Astrocyte (in vitro differentiated cells and primary cell): ENCODE measurements at places on chromosomes 1 and 21. TPM values are rescaled to one million over a fixed set of nuclear protein-coding genes. Genes with fewer than 3 reads are reported as not detected.
A peak's percentile ranks its signal among the peaks of the same experiment; 100 is the strongest.

GRCh38 chr1:86998280-86998679 is 83.8 kb downstream of the HS2ST1 start:
- H3K4me1 ChIP-seq = no peaks in the 10 kb centered on the region
- H3K36me3 ChIP-seq = no peaks in the 10 kb centered on the region
- DNase-seq = no peak
- H3K27ac ChIP-seq = no peak overlapping the region
- H3K4me3 ChIP-seq = no peak overlapping the region

GRCh38 chr1:28668956-28669723 is 556 bp downstream of the GMEB1 start:
- DNase-seq = peak; percentile 15
- peaks cover 12% of the 10 kb centered on the region for H3K4me1 ChIP-seq
- H3K27me3 ChIP-seq = no peaks in the 10 kb centered on the region
- H3K36me3 ChIP-seq = no peaks in the 10 kb centered on the region
- H3K27ac ChIP-seq = peak overlapping the region; percentile 95

- no peak overlapping the region for H3K4me3 ChIP-seq
- peaks cover 15% of the 10 kb centered on the region for H3K4me1 ChIP-seq
- no peaks in the 10 kb centered on the region for H3K27me3 ChIP-seq
- H3K27ac ChIP-seq = peak overlapping the region; percentile 67
Measured at GRCh38 chr21:42991992-42992740, 17.8 kb downstream of the PKNOX1 start.

- peaks cover 20% of the 10 kb centered on the region for H3K4me1 ChIP-seq
- no peak for DNase-seq
- no peak overlapping the region for H3K4me3 ChIP-seq
- no peaks in the 10 kb centered on the region for H3K36me3 ChIP-seq
Measured at GRCh38 chr1:20731057-20731991, 1.2 kb downstream of the SH2D5 start.

Gene TNFRSF18
- 0.65 and 0.66 TPM in 2 replicates for total RNA-seq

Gene PTPRU
- total RNA-seq = 36.6 and 47.2 TPM in 2 replicates

DNA sequence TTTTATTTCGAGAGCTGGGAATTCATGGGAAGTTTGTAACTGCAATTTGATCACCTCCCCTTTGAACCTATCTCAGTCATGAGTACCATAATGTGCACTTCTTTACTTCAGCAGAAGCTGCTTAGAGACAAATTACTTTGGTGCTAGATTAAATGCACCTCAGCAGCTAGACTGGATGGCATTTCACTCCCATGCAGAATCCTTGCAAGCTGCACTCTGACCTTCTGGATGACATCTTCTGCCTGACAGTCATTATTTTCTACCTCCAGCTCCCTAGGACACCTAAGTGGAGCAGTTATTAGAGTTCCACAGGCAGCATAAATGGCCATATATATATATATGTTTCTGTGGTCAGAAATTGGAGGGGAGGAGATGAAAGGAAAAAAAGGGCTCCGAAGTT is 366.0 kb upstream of the TMPRSS15 start:
- H3K27ac ChIP-seq = no peak overlapping the region
- H3K36me3 ChIP-seq = no peaks in the 10 kb centered on the region
- H3K4me1 ChIP-seq = no peaks in the 10 kb centered on the region
- DNase-seq = no peak
- H3K27me3 ChIP-seq = no peaks in the 10 kb centered on the region
- no peak overlapping the region for H3K4me3 ChIP-seq

DNA sequence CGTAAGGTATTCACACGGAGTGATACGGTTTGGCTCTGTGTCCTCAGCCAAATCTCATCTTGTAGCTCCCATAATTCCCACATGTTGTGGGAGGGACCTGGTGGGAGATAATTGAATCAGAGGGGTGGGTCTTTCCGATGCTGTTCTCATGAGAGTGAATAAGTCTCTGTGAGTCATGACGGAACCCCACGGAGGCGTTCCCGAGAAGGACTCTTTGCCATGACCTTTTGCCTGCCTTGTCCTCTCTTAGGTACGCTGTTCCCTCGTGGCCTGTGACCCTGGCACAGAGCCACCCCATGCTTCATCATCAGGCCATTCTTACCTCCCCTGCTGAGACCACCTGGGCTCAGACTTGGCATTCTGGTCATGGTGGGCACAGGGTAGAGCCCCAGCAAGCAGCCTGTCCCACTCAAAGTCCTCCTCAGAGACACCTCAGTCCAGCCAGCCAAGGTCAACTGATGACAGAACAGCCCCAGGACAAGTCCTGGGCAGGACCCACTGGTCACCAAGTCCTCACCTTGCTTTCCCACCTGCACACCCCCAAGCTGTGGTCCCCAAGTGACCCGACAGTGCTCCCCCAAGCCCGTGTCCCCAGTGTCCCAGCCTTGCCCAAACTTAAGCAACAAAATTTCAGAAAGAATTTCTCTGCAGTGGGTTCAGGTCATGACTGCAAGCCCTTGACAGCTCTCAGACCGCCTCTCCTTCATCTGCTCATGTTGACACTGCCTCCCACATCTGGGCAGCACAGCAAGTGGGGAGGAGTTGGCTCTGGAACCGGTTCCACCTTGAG is 158.4 kb downstream of the ACTL8 start:
- peaks cover 12% of the 10 kb centered on the region for H3K27me3 ChIP-seq
- DNase-seq = no peak
- H3K4me3 ChIP-seq = no peak overlapping the region
- no peak overlapping the region for H3K27ac ChIP-seq

Gene OR2M4
- total RNA-seq = not detected in 2 replicates

Gene MSH4
- 0.34 and 0.43 TPM in 2 replicates for total RNA-seq

DNA sequence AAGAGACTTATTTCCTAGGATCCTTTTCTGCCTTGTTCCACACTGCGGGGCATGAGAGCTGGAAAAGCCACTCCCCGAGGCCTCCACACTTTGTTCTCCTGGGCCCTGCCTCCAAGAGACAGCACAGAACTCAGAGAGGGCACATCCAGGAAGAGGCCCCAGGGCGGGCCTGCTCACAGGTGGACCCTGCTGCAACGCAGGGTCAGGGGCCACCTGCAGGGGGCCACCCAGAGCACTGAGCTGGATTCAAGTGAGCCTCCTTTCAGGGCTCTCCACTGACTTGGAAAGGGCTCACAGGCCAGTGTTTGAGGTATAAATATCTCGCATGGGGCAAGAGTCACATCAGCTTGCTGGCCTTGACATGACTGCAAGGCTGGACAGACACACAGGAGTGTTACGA is 4.8 kb downstream of the RGS16 start:
- H3K27me3 ChIP-seq = peaks cover 6% of the 10 kb centered on the region
- no peak overlapping the region for H3K4me3 ChIP-seq
- no peak overlapping the region for H3K27ac ChIP-seq
- peaks cover 6% of the 10 kb centered on the region for H3K4me1 ChIP-seq

DNA sequence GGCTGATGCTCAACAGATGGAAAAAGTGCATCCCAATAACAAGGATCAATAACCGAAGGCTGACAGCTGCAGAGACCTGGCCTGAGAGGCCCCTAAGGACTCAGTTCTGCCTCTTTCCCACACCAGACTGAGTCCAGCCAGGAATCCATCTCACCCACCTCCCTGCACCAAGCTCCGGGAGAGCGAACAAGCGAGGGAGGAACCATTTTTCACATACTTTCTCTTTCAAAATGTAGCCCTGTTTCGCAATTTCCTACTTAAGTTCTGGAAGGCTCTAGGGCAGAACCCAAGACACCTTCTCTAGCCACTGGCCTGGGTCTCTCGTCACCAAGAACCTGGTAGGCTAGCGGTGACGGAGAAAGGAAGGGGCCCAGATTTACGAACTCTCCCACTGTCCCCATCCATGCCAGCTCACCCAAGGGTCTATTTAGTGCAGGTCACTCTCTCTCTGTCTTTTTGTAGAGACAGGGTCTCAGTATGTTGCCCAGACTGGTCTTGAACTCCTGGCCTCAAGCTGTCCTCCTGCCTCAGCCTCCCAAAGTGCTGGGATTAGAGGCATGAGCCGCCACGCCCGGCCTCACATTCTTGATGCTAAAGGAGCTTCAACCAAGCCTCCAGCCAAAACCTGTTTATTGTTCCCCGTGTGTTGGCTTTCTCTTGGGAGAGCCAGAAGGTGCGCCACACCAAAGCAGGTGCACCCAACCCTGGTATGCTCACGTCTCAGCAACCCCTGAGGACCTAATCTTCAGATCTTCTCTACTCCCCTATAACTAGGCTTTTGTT is 10.9 kb upstream of the GNL2 start:
- H3K4me3 ChIP-seq = no peak overlapping the region
- peak; percentile 6 for DNase-seq
- no peak overlapping the region for H3K27ac ChIP-seq
- H3K4me1 ChIP-seq = no peaks in the 10 kb centered on the region
- peaks cover 37% of the 10 kb centered on the region for H3K27me3 ChIP-seq

GRCh38 chr1:38498686-38499085 is 360.9 kb downstream of the RRAGC start:
- H3K4me3 ChIP-seq = no peak overlapping the region
- H3K27me3 ChIP-seq = peaks cover 11% of the 10 kb centered on the region
- no peak overlapping the region for H3K27ac ChIP-seq
- H3K4me1 ChIP-seq = no peaks in the 10 kb centered on the region
- no peak for DNase-seq
